HCT116 (cell line): ENCODE measurements at places on chromosomes 4 and X. TPM values are rescaled to one million over a fixed set of nuclear protein-coding genes. Genes with fewer than 3 reads are reported as not detected.

GRCh38 chr4:179662522-179662921 is 2220.3 kb upstream of the AGA start:
- no peak for DNase-seq

DNA sequence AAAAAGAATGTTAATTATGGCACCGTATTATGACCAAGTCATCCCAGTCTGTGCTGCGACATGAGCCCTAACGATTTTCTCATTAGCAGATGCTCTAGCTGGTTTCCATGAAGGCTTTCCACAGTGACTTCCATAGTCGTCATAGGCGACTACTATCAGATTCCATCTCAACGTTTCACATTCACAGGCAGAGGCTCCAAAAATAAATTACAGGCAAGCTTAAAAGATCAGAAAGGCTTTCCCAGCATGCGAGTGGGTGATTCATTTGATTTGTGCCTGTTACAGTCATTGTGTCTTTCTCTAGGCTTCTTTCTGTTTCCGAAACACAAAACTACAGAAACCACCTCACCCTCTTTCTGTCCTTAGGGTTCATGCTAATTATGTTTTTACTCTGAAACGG is 43.2 kb downstream of the PALLD start:
- DNase-seq: peak; percentile 89

DNA sequence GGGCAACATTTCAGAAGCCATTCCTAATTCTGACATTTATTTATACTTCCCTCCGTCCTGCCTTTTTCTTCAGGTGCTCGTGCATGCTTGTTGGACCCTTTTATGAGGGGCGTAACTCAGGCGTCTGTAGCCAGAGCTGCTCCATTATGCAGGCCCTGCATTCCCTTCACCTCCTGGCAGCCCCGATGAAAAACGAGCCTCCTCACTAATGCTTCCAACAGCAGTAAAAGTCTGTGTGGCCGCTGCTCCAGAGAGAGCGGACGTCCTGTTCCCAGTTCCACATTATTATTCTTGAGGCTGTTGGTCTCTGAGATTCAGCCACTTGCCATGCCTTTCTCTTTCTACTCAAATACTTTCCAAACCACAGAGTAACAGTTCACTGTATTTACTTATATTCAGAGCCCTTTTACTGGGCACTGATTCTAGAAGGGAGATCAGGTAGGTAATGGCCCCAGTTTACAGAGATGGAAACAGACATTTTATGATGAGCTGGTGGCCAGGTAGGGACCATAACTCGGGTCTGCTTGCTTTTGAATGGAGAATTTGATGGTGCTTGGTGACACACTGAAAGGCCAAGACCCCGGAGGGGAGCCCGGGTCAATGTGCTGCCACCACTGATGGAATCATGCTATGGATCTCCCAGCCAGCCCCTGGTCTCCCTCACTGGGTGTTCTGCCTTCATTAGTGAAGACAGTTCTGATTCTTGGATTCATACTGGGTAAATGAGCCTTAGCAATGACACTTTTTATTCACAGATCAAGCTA is 101.0 kb downstream of the GATB start:
- no peak for DNase-seq

Gene SORCS2
- 0.37 TPM for total RNA-seq

GRCh38 chr4:76055421-76055820 is 19.1 kb upstream of the ART3 start:
- no peak for DNase-seq

DNA sequence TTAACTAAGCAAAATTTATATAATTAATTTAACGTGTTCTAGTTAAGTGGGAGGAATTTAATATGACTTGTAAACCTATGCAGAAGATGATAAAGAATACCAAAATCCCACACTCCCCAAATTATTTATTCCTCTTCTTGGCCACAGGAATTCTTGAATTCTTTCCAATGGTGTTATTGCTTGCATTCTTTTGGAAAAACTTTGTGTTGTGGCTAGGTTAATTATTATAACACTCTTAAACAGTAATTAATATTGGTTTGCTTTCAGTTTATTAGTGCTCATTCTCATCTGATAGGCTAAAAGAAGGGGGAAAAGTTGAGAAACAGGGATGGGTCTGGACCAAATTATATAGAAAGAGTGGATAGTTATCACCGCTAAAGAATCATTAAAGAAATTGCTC is 141.5 kb upstream of the PABPC4L start:
- DNase-seq: no peak

Gene METAP1
- total RNA-seq: 112 TPM

DNA sequence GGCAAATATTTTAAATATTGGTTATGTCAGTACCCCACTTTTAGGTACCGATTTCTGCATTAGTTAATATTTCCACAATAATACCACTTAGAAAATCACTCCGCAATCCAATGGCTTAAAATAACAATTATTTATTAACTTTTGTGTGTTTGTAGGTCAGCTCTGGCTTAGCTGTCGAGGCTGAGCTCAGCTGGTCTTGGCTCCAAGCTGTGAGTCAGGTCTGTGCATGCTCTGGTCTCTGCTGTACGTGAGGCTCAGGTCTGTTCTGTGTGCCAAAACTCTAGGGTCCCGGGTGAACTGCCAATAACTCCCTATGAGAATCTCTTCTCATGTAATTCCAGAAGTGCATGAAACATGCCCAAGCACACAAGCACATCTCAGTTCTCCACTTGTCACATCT is 245.8 kb upstream of the GK2 start:
- no peak for DNase-seq

DNA sequence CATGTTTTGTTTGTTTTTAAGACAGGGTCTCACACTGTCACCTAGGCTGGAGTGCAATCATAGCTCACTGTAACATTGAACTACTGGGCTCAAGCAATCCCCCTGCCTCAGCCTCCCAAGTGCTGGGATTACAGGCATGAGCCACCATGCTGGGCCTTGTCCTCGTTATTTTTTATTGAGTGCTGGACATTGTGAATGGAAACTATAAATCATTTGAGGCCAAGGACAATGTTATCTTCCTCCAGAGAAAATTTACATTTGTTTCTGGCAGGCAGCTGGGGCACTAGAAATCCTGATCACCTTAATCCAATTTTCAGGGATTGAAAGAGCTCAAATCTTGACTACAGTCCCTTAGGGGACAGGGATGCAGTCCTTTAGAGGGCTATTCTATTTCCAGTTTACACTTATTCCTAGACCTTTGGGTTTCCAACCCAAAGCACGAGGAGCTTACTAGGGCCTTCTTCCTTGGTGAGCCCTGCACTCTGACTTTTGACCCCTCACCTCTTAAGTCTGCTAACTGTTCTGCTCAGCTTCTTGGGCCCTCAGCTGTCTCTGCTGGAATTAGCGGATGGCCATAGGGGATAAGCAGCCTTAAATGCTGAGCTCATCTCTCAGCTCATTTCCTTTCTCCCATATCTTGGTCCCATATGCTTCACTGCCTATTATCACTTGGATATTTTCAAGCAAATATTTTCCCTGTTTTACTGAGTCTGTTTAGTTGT is 23.0 kb upstream of the PDZD4 start:
- no peak for DNase-seq

DNA sequence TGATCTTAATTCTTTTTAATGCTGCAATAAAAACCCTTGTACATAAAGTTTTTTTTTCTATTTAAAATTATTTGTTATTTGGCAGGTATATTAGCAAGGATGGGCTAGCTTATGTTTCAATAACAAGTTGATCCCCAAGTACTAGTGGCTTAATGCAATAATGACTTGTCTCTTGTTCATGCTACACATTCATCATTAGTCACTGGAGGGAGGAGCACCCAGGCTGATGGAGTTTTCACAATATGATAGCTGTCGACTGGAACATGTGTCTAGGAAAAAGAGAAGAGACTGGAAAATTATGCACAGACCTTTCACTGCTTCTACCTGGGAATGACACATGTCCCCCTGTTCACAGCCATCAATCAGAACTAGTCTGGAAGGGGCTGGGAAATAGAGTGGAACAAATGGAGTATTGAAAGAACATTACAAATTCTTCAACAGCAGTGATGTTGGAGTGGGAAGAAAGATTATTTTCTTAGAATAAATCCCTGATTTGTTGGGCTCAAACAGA is 387.9 kb upstream of the RPS6KA3 start:
- no peak for DNase-seq

DNA sequence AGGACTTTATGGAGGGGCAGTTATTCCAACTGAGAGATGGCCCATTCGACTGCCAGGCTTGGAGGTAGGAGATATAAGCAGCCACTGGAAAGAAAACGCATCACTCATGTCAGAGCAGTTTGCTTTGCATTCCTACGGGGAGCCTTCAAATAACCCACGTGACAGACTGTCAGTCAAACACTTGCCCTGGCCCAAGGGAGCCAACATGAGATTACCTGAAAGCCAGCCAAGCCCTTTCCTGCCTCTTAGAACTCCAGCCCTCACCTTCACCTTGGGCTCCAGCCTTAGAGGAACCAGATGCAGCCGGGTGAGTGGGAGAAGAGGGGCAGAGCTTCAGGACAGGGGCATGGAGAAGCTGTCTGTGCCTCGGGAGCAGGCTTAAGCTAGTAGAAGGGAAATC is 95.3 kb upstream of the CXCL13 start:
- no peak for DNase-seq

- DNase-seq: no peak
Measured at GRCh38 chr4:6781561-6781960, 966 bp upstream of the KIAA0232 start.

DNA sequence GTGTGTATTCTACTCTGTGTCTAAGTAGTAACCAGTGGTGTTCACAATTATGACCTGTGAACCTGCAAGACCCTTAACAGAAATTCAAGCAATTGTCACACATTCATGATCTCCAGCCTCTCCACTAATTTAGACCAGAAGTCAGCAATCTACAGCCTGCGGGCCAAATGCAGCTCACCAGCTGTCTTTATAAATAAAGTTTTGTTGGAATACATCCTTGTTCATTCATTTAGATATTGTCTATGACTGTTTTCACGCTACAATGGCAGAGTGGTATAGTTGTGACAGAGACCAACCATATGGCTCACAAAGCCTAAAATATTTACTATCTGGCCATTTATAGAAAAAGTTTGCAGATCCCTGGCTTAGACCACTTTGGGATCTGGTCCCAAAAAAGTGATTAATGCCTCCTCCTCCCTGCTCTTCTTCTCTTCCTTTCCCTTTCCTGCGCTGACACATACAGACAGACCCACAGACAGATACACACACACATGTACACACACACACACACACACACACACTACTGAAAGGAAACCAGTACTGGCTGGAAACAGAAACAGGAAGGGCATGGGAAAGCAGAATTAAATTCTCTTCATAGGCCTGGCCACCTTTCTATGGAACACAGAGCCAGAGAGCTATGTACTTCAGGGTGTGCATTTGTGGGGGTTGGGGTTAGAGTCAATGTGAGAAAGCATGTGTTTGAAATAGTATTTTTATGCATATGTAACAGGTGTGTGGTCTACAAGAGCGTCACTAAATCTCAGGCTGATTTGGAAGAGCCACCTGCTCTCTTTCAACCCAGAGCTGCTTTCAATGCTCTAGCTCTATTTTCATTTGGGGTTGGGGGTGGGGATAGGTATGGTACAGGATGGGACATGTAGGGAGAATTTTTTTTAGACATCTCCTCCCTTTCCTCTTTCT is 49.7 kb upstream of the TMEM164 start:
- DNase-seq: no peak

Gene MAGEC3
- not detected for total RNA-seq

- DNase-seq: no peak
Measured at GRCh38 chrX:136781180-136781797, 557 bp upstream of the ARHGEF6 start.

DNA sequence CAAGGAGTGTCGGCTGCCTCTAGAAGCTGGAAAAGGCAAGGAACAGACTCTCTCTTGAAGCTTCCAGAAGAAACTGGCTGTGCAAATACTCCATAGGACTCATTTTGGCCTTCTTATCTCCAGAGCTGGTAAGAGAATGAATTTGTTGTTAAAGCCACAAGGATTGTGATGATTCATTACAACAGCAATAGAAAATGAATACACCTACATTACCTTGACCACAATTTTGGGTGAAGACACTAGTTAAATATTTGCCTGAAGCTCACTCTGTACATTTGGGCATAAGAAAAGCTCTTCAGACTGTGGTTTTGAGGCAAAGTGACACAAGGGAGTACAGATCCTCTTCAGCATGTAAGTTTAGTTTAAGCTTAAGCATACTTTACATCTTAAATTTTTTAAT is 134.5 kb upstream of the TLL1 start:
- DNase-seq: no peak

GRCh38 chr4:101977076-101977475 is 186.5 kb downstream of the BANK1 start:
- DNase-seq: peak; percentile 92

GRCh38 chrX:34764852-34765361 is 107.8 kb upstream of the TMEM47 start:
- DNase-seq: no peak

Gene XKRX
- total RNA-seq: 0.47 TPM
